Activated T-helper 2 cell treated with anti-CD3 and anti-CD28 coated beads, Interferon-gamma antibody, Interleukin-2, Interleukin-4, amounts not matched to agents 10 μg/mL and 5 μg/mL and 100 μg/mL, durations not matched to agents 14 hours and 24 hours and 36 hours (primary cell): ENCODE measurements at places on chromosomes 7 and 10. TPM values are rescaled to one million over a fixed set of nuclear protein-coding genes. Genes with fewer than 3 reads are reported as not detected.

Gene CLRN3
- not detected in 2 replicates for total RNA-seq

Gene CFAP43
- total RNA-seq, result 0.07 TPM in 1 of 2 replicates, not detected in the other

Gene FFAR4
- not detected in 2 replicates for total RNA-seq

Gene UPK3B
- total RNA-seq, result 1.0 and 1.2 TPM in 2 replicates

Gene ANKRD61
- 0.25 and 0.27 TPM in 2 replicates for total RNA-seq

Gene NUTM2E
- 0.11 TPM in 1 of 2 replicates, not detected in the other for total RNA-seq

Gene ZCWPW1
- total RNA-seq, result 1.1 and 3.5 TPM in 2 replicates

Gene HGF
- not detected in 2 replicates for total RNA-seq

Gene FOXL3
- total RNA-seq, result not detected in 2 replicates

Gene CYP2C9
- not detected in 2 replicates for total RNA-seq

Gene CLDN4
- not detected in 2 replicates for total RNA-seq
